ENCODE measurements at places on chromosomes 2 and 18. TPM values are rescaled to one million over a fixed set of nuclear protein-coding genes. Genes with fewer than 3 reads are reported as not detected.

The GRB14 gene
- 0.29 TPM for total RNA-seq

The RALB gene
- total RNA-seq = 90.6 TPM

The GKN1 gene
- not detected for total RNA-seq

The CNGA3 gene
- total RNA-seq = 0.17 TPM

The ALMS1 gene
- total RNA-seq = 17.0 TPM

The MC4R gene
- not detected for total RNA-seq

The WDFY1 gene
- total RNA-seq = 97.3 TPM

The PLEK gene
- not detected for total RNA-seq

The ABCG8 gene
- not detected for total RNA-seq

The CPO gene
- total RNA-seq = 0.17 TPM

The PLGLB1 gene
- total RNA-seq = 1.5 TPM

The MYO7B gene
- not detected for total RNA-seq

The DAW1 gene
- 0.17 TPM for total RNA-seq

The PAX3 gene
- total RNA-seq = not detected

The LYPD6 gene
- total RNA-seq = 0.33 TPM

The RGPD4 gene
- not detected for total RNA-seq

The CCDC141 gene
- total RNA-seq = 0.29 TPM

The HOXD12 gene
- total RNA-seq = not detected

The AMER3 gene
- not detected for total RNA-seq
